A549 treated with Hydrocortisone at 1 μM for 4 hours (cell line): ENCODE measurements at places on chromosomes 13 and 19. TPM values are rescaled to one million over a fixed set of nuclear protein-coding genes. Genes with fewer than 3 reads are reported as not detected.

Gene ZNF709
- total RNA-seq: not detected in 5 replicates

Gene PSG4
- 0.56 to 0.91 TPM (median 0.74 TPM) in 5 replicates for total RNA-seq

Gene TMEM221
- 0.47 to 0.76 TPM (median 0.56 TPM) in 5 replicates for total RNA-seq

Gene KIRREL2
- 0.43 to 0.63 TPM (median 0.50 TPM) in 5 replicates for total RNA-seq

Gene ADAT3
- total RNA-seq: 2.7 to 6.1 TPM (median 4.6 TPM) in 5 replicates

Gene CRX
- total RNA-seq: not detected in 5 replicates

Gene COL4A1
- 74.2 to 110 TPM (median 91.0 TPM) in 5 replicates for total RNA-seq

Gene CBY2
- not detected in 5 replicates for total RNA-seq

Gene PPP5C
- 78.6 to 84.5 TPM (median 83.2 TPM) in 5 replicates for total RNA-seq

Gene C1QTNF9
- total RNA-seq: not detected in 5 replicates

Gene MAST1
- 1.3 to 2.1 TPM (median 1.8 TPM) in 5 replicates for total RNA-seq

Gene C13orf46
- total RNA-seq: 0.14 to 0.21 TPM (median 0.18 TPM) in 5 replicates

Gene OR7A5
- not detected in 5 replicates for total RNA-seq

Gene COX6B2
- 0.56 to 0.99 TPM (median 0.66 TPM) in 5 replicates for total RNA-seq

Gene ICAM1
- total RNA-seq: 2.5 to 4.4 TPM (median 4.3 TPM) in 5 replicates

Gene ATXN8OS
- not detected in 5 replicates for total RNA-seq

Gene AMH
- 8.0 to 17.1 TPM (median 14.7 TPM) in 5 replicates for total RNA-seq

Gene MIER2
- total RNA-seq: 15.1 to 22.7 TPM (median 18.3 TPM) in 5 replicates

Gene PPM1N
- 6.8 to 9.0 TPM (median 7.4 TPM) in 5 replicates for total RNA-seq

Gene SLC6A16
- 0.77 to 1.3 TPM (median 0.85 TPM) in 5 replicates for total RNA-seq

Gene RTBDN
- total RNA-seq: 0.15 to 0.33 TPM (median 0.20 TPM) in 5 replicates

Gene PRR20A
- not detected in 5 replicates for total RNA-seq

Gene UBE2L5
- total RNA-seq: not detected in 5 replicates

Gene CEACAM7
- 0.03 to 0.18 TPM (median 0.10 TPM) in 3 of 5 replicates, not detected in the others for total RNA-seq

Gene MISP3
- 1.7 to 4.3 TPM (median 3.8 TPM) in 5 replicates for total RNA-seq

Gene OR7G2
- total RNA-seq: not detected in 5 replicates

Gene TEX29
- 0.17 to 0.32 TPM (median 0.18 TPM) in 3 of 5 replicates, not detected in the others for total RNA-seq

Gene ZNF112
- total RNA-seq: 1.6 to 2.6 TPM (median 2.1 TPM) in 5 replicates

Gene HS6ST3
- not detected in 5 replicates for total RNA-seq

Gene FGF22
- 0.37 to 0.75 TPM (median 0.55 TPM) in 5 replicates for total RNA-seq

Gene MTUS2
- total RNA-seq: 0.01 to 0.08 TPM (median 0.02 TPM) in 3 of 5 replicates, not detected in the others

Gene YIF1B
- 99.8 to 131 TPM (median 129 TPM) in 5 replicates for total RNA-seq

Gene ZNF699
- total RNA-seq: 0.85 to 1.4 TPM (median 1.3 TPM) in 5 replicates

Gene SPIB
- total RNA-seq: 0.17 to 0.40 TPM (median 0.21 TPM) in 5 replicates

Gene C19orf44
- total RNA-seq: 2.5 to 3.4 TPM (median 2.7 TPM) in 5 replicates
